Stimulated activated CD4-positive, alpha-beta T cell treated with anti-CD3 and anti-CD28 coated beads, TNF-alpha, amount 100 ng/mL, for 1 hour (primary cell): ENCODE measurements at places on chromosomes 4 and X.

- no peak for DNase-seq
These were observed 534.9 kb upstream of the DIPK2B start for GRCh38 chrX:45735571-45735970.

- no peak for DNase-seq
These were observed 3.0 kb upstream of the SEC31A start for GRCh38 chr4:82893942-82894341.

- no peak for DNase-seq
These were observed 9.0 kb downstream of the TCEAL1 start for GRCh38 chrX:103637604-103638338.

DNA sequence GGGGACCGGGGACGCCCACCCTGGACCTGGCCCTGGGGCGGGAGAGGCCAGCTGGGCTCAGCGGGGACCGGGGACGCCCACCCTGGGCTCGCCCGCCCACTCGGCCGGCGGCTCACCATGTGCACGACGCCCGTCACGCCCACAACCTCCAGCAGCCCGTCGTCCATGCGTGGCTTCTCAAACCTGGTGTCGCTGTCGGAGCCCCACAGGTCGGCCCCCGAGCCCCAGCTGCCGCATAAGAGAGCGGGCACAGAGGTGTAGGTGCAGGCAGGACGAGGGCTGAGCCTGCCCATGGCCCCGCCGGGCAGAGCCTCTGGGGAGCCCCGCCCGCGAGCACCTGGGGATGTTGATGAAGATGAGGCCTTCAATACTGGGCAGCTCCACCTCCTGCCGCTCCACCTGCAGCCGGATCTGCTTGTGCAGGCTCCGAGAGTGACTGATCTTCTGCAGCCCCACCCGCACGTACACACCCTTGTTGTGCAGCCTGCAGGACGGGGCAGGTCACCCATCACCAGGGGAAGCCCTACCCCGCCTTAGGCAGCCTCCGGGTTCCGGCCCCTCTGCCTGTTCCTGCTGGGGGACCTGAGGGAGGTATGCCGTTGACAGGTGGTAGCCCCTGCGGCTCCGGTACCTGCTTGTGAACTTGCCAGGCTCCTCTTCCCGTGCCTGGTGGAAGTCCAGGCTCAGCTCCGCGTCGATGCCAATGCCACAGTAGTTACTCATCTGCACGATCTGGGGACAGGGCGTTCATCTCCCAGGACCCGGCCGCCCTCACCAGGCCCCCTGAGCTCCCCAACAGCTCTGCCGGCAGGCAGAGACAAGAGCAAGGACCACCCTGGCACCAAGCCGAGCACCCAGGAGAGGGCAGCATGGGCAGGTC lies 11.8 kb downstream of the DGKQ start:
- no peak for DNase-seq

- DNase-seq: no peak
These were observed 94.8 kb downstream of the CLNK start for GRCh38 chr4:10589799-10590198.

DNA sequence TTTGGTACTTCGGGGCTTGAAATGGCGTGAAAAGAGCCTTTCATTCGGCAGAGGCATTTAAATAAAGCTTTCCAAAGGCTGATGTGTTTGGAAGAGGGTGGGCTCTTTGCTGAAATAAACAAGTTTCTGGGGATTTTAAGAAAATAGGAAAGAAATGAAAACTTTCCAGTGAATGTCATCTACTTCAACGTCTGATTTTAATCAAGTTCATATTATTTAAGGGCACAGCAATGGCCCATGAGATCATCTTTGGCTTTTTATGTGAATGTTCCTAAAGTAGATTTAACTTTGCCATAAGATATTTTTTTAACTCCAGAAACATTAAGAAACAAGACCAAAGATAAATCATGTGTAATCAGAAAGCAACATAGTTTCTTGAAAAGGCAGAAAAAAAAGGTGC lies 69.8 kb upstream of the TTC29 start:
- no peak for DNase-seq

DNA sequence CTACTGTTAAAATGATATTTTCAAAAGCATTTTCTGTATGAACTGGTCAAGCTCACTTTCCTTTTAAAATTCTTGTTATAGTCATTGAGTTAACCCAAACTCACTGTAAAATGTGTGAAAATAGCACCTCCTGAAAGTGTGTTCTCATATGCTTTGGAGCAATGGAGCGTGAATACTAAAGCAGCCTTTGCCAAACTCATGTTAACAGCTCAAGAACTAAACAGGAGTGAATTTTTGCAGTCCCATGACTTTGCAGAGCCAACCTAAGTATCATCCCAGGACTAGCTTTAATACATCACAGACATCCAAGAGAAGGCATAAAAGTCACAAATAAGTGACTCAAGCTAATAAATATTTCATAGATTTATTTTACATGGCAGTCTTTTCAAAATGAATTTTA lies 2.3 kb downstream of the AMMECR1 start:
- DNase-seq: no peak

GRCh38 chr4:141028024-141028529 lies 105.2 kb downstream of the RNF150 start:
- no peak for DNase-seq

- no peak for DNase-seq
These were observed 670.3 kb downstream of the KCTD8 start for GRCh38 chr4:43778187-43778915.

DNA sequence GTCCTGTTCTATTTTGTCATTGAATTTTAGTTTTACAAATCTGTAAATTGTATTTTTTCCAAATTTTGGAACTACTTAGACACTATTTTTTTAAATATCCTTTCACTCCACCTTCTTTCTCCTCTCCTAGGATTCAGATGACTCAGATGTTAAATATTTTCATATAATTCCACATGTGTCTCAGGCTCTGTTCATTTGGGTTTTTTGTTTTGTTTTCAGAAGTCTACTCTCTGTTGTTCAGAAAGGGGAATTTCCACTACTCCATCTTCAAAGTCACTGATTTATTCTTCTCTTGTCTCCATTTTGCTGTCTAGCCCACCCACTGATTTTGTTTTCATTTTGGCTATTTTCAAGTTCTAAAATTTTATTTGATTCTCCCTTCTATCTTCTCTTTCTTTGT lies 264.0 kb upstream of the SLIT2 start:
- no peak for DNase-seq

DNA sequence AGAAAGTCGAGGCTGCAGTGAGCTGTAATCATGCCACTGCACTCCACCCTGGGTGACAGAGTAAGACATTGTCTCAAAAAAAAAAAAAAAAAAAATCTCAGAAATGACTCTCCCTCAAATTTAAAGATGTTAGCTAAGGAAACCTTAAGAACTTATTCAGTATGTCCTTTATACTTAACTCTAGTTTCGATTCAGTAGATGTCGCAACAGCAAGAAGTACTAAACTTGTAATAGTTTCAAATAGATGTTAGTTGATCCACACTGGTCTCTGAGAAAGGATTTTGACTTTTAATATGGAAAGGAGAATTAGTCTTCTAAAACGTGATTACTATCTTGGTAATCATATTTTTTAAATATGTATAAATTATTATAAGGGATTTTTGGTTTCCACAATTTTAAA lies 29.6 kb downstream of the NKX3-2 start:
- no peak for DNase-seq

- DNase-seq: no peak
These were observed 461.4 kb downstream of the MID1IP1 start for GRCh38 chrX:39262641-39263040.

GRCh38 chr4:77795326-77795725 lies 23.8 kb downstream of the CNOT6L start:
- DNase-seq: no peak

DNA sequence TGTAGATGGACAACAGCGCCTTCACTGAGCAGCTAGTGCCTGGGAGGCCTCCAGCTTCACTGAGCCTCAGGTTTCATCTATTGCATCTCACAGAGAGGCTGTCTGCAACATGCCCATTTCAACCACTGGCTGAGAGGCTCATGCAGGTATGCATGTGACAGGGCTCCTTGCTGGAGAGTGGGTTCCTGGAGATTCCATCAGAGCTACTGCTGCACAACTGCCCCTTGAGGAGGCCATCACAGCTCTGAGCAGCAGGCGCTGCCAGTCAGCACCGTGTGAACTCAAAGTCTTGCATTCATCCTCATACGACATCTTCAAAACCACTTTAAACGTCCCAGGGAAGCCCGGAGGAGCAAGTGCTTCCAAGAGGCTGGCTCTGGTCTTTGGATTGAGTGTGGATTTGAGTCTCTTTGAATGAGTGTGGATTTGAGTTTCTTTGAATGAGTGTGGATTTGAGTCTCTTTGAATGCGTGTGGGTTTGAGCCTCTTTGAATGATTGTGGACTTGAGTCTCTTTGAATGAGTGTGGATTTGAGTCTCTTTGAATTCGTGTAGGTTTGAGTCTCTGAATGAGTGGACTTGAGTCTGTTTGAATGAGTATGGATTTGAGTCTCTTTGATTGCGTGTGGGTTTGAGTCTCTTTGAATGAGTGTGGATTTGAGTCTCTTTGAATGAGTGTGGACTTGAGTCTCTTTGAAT lies 8.7 kb downstream of the P2RY8 start:
- DNase-seq: no peak

GRCh38 chrX:8632924-8633323 lies 99.0 kb downstream of the ANOS1 start:
- no peak for DNase-seq

GRCh38 chr4:45693746-45694145 lies 430.1 kb downstream of the GABRG1 start:
- no peak for DNase-seq

- no peak for DNase-seq
These were observed 57.1 kb downstream of the FREM3 start for GRCh38 chr4:143643399-143643798.

DNA sequence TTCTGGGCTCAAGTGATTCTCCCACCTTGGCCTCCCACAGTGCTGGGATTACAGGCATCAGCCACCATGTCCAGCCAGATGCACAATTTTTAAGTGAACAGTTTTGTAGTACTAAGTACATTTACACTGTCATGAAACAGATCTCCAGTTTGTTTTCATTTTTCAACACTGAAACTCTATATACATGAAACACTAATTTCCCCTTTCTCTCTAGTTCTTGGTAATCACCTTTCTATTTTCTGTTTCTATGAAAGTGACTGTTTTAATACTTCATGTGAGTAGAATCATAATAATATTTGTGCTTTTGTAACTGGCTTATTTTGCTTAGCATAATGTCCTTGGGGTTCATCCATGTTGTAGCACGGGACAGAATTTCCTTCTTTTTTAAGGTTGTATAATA lies 237.4 kb downstream of the CAMK2D start:
- no peak for DNase-seq
